ENCODE measurements at places on chromosomes 3 and 15.

- no peak for DNase-seq
Measured at GRCh38 chr3:143875546-143875945, 27.3 kb upstream of the SLC9A9 start.

GRCh38 chr15:44447772-44448376 is 20.4 kb downstream of the CTDSPL2 start:
- DNase-seq, result no peak

DNA sequence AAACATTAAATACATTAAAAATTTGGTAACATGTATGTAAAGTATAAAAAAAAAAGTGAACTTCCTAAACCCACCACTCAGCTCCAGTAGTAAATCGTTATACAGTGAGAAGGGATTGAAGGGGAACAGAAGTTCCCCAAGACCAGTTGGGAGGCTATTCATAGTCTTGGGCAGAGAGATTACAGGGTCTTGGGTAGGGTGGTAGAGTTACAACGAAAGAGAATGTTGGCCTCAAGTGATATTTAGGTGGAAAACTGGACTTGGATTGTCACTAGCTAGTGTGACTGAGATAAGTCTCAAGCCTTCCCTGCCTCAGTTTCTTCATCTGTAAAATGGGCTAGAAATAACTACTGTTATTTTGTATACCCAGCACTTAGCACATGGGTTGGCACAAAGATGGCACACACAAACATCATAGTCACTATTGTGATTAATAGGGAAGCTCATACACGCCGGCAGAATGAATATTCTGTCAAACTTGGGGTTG is 431 bp upstream of the YEATS2 start:
- no peak for DNase-seq

DNA sequence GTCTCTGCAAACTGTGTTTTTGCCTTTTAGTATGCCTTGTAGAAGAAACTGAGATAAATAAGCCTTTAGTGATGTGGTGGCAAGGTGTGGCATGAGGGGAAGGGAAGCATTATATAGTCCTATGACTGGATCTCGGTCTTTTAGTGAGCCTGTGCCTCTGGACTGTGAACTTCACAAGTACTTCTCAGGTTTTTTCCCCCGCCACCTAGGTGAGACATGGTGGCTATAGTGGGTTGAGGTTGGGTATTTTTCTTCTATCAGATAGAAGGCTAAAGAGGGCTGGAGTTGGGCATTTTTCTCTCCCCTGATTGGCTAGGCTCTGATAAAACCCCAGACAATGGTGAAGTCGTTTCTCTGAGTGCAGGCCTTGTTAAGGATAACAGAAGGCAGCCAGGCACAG is 38.7 kb upstream of the ZFAND6 start:
- no peak for DNase-seq

DNA sequence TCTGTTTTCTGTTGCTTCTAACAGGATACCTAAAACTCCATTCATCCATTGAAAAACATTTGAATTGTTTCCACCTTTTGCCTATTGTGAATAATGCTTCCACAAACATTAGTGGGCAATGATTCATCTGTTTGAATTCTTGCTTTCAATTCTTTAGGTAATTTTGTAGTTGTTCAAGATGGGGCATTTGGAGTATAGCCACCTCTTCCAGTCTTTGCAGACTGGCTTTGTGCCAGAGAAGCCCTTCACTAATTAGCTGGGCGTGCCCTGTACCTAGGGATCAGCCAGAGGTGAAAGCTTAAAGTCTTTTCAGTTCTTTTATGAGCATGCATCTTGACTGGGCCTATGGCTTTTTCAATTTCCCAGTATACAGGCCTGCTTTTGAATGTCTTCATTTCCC is 10.9 kb downstream of the RTP1 start:
- DNase-seq, result no peak

- DNase-seq, result no peak
Measured at GRCh38 chr3:14274999-14275961, 96.7 kb downstream of the LSM3 start.

DNA sequence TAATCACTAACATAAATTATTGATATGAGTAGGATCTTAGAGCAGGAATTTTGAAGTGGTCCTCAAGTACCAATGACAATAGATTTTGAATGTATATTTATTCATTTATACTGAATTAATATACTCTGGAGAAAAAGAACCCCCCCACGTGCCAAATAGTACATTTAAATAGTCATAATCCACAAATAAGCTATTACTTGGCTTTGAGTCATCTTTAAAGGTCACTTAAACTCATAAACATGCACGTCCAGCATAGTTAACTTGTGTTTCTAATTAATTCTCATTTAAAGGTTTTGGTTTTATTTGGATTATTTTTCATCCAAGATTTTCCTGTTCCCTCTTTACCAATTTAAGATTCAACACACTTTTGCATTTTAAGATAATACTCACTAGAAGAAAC is 35.1 kb downstream of the FGF7 start:
- no peak for DNase-seq

GRCh38 chr15:96075895-96076294 is 254.6 kb upstream of the NR2F2 start:
- no peak for DNase-seq

DNA sequence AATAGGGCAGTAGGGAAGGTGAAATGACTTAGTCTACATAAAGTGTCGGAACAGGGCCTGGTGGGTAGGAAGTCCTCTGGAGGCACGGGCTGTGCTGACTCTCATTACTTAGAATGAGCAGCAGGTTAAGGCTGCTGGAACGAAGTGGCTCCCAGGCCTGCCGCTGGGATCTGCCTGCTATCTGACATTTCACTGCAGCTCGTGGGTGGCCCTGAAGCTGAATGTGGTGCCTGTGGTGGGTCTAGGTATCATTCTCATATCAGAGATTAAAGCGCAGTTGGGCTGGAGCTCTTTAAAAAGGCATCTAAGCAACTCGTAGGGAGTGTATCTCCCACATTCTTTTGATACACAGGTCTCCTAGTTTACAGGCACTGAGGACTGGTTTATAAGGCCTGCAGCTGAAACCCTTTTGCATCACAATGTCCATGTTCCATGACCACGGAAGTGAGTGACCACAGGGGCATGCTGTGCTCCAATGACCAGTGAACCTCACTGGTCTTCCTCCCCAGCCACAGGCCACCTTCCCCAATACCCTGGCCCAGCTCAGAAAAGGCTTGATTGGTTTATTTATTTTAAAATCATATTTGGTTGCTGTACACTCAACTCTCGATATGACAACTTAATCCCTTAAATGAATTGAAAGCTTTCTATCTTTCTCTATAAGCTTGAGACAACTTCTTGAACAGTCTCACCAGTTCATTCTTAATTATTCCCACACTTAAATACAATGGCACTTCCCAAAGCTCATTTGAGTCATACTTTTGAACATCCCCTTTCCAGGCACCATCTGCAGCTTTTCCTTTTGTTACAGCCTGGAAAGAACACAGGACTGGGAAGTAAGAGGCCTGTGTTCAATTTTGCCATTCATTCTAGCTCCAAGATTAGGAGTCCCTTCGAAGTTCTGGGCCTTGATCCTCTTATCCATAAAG is 19.0 kb downstream of the ADAMTS9 start:
- DNase-seq, result no peak

DNA sequence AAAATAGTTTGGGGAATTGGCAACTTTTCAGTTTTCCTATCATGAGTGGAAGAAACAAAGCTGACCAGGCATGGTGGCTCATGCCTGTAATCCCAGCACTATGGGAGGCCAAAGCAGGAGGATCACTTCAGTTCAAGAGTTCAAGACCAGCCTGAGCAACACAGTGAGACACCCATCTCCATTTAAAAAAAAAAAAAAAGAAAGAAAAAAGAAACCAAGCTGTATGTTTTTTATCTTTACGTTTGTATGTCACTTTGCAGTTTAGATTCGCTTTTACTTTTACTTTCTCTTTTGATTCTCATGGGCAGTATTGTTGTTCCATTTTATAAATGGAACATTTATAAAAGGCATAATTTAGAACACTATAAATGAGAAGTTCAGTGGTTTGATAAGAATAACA is 31.2 kb upstream of the TNIK start:
- DNase-seq, result no peak

GRCh38 chr3:49316696-49317457 is 23.0 kb downstream of the USP4 start:
- DNase-seq, result no peak

DNA sequence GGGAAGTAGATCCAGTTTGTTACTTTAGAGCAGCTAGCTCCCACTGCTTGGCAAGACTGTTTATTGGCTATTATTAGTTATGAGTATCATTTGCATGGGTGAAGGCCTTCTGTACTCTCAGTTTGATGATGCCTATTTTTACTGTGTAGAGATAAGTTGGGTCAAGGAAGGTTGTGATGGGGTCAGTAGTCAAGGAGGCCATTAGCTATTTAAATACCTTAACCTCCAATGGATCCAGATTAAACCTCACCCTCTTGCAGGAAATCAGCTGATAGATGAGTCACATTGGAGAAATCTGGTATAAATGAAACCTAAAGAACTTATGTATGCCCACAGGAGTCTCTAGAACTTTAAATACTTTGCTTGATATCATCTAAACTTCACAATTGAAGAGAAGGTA is 45.0 kb downstream of the THBS1 start:
- no peak for DNase-seq

GRCh38 chr3:4297486-4297885 is 5.7 kb upstream of the SETMAR start:
- DNase-seq, result no peak

GRCh38 chr3:122233101-122233952 is 49.9 kb downstream of the CASR start:
- DNase-seq, result no peak

DNA sequence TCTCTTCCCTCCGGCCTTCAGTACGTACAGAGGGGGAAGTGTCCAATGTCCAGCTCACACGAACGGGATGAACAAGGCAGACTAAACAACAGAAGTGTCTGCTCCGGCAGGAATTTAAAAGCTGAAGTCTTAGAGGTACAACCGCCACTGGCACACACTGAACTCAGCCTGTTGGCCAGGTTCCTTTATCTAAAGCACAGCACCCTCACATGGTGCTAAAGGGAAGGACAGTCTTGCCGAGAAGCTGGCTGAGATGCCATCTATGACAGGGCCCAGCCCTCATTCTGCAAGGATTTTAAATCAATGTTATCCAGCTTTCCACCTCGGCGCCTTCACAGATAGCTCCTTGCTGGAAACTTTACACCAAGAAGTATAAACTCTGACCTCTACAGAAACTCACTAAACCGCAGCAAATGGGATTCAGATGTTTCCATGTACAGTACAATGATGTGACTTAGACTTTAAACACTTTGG is 2.8 kb downstream of the ADAMTS17 start:
- no peak for DNase-seq

DNA sequence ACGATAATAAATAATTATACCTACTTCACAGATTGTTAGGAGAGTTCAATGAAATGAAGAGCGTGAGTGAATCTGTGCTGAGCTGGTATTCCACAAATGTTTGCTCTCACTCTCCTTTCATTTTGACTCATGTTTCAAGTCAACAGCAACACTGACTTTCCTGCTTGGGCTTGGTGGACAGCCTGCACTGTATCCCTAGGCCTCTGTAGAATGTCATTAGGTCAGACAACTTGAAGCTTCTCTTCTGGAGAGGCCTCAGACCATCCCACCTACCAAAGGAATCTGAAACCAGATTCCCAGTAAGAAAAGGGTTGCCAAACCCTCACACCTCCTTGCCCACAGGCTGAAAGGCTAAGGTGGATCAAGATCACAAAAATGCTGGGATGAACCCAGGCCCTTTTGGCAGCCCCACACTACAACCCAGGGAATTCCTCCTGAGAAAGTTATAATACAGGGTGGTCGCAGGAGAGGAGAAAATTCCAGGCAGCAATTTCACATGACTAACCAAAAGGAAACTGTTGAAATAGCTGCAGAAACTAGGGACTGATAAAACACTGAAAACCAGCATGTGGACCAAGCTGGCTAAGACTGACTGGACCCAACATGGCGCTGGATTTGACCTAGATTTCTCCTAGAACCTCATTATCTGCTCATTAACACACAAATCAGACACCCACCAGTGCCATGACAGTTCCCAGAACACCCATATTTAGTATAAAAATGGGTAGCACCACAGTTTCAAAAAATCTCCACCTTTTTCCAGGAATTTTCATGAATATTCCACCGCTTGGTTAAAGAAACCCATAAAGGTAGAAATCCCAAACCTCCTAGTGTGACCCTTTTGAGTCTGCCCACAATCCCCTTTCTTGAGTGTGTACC is 57.0 kb upstream of the ZNF148 start:
- no peak for DNase-seq

DNA sequence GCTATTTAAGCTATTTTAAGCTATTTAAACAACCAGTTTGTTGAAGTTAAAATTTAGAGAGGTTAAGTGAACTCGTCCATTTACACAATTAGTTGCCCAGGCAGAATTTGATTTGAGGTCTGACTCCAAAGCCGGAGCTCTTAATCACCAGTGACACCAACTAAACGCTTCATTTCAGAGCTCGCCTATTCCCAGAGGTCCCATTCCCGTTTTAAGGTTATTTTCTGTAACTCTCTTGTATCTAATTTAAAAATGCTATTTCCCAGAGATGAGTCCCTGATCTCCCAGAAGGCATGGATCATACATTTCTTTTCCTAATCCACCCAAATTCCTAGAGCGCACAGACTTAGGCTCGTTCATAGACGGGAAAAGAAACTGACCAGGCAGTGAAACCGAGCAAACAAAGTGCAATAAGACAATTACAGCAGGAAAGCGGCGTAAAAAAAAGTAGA is 904 bp upstream of the MCTP2 start:
- DNase-seq, result no peak

- no peak for DNase-seq
Measured at GRCh38 chr3:197167549-197167948, 130.9 kb downstream of the DLG1 start.

- no peak for DNase-seq
Measured at GRCh38 chr3:61236556-61236955, 14.7 kb downstream of the FHIT start.

DNA sequence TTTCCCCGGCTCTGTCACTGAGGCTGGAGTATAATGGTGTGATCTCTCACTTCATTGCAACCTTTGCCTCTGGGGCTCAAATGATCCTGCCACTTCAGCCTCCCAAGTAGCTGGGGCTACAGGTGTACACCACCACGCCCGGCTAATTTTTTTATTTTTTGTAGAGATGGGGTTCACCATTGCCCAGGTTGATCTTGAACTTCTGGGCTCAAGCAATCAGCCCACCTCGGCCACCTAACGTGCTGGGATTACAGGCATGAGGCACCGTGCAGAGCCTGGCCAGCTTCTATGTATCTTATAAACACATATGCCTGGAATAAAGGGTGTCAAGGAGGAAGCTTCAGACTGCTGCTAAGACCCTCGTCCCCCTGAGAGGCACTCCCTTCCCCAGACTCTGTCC is 4.2 kb downstream of the ZNF589 start:
- no peak for DNase-seq

DNA sequence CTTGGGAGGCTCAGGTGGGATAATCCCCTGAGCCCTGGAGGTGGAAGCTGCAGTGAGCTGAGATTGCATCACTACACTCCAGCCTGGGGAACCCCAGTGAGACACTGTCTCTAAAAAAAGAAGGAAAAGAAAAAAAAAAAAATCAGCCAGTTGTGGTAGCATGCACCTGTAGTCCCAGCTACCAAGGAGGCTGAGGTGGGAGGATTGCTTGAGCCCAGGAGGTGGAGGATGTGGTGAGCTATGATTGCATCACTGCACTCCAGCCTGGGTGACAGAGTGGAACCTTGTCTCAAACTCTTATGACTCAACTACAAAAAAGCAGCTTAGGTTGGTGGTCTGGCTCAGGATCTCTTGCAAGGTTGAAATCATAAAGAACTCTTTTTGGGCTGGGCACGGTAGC is 19.3 kb upstream of the GPX1 start:
- no peak for DNase-seq

Data from NCI-H2107 (cell line).